ENCODE measurements at places on chromosomes 12 and 14.

GRCh38 chr14:68359837-68360552 is 432.9 kb downstream of the ZFP36L1 start:
- peak; percentile 23 for DNase-seq

DNA sequence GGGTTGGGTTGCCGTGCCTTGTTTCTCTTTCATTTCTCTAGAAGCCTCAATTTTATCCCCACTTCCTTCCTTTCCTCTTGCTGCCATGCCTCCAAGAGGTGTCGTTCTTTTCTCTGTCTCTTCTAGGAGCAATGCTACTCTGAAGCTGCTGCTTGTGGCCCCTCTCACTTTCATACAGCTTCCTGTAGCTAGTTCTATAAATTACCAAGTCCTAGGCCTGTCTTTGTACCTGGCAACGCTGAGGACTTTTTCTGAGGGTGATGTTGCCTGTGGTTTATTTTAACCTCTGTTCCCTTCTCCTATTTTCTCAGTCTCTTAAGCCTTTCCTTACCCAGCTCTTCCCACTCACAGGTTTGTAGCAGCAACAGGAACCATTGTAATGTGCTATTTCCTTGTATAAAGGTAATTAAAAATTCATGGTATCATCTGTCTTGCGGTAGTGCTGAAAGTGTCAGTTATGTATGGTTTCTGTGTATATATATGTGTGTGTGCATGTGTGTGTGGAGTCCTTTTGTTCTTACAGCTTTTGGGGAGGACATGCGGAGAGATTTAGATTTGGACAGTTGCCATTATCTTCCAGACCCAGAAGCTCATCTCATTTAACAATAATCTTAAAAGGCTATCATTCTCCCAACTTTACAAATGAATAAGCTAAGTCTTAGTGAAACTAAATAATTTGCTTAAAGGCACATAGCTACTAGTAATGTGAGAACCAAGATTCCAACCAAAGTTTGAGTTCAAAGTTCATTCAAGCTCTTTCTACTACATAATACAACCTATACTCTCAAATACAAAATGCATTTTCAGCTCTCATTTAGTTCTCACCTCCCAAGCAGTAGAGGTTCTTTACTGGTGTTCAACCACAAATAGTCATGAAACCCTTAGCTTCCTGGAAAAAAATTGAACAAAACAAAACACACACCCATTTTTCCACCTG is 43.8 kb downstream of the DDHD1 start:
- no peak for DNase-seq

- no peak for DNase-seq
These were observed 2.3 kb downstream of the SPATS2 start for GRCh38 chr12:49369411-49370145.

DNA sequence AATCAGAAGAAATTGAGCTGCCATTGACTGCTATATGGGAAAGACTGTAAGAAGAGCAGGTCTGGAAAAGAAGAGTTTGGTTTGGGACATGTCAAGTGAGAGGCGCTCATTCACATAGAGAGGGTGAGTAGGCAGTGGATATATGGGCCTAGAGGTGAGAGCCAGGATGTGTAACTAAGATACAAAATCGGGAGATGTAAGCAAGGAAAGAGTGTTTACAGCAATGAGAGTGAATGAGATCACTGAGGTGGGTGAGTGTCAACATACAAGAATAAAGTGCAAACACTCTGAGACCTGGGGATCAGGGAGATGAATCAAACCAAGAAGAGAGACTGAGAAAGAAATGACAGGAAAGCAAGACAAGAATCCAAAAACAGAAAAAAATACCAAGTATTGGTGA is 58.0 kb upstream of the RTRAF start:
- no peak for DNase-seq

DNA sequence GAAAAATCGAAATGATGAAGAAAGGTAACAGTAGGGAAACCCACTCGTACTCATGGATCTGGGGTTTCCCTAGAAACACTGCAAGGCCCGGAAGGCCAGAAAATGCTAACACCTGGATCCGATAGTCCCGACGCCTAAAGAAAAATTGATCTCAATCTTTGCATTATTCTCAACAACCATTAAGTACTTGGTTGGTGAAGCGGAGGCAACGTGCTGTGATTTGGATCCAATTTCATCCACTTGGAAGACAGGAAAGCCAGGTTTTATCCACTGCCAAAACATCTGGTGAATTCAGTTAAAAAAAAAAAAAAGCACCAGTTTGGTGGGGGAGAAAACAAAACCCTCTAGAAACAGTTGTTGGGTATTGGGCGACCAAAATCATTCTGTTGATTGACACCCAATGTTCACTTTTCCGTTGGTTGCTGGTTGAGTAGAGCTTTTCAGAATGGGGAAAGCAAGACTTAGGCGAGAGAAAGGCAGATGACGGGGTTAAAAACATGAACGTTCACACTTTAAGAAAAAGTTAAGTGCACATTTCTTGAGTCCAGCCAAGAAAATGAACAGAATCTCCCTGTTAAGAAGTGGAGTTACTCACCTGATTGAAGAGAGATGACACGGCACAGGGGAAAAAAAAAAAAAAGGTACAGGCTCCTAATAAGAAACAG is 41.9 kb upstream of the MED13L start:
- no peak for DNase-seq

GRCh38 chr12:74293689-74294131 is 243.9 kb upstream of the ATXN7L3B start:
- no peak for DNase-seq

DNA sequence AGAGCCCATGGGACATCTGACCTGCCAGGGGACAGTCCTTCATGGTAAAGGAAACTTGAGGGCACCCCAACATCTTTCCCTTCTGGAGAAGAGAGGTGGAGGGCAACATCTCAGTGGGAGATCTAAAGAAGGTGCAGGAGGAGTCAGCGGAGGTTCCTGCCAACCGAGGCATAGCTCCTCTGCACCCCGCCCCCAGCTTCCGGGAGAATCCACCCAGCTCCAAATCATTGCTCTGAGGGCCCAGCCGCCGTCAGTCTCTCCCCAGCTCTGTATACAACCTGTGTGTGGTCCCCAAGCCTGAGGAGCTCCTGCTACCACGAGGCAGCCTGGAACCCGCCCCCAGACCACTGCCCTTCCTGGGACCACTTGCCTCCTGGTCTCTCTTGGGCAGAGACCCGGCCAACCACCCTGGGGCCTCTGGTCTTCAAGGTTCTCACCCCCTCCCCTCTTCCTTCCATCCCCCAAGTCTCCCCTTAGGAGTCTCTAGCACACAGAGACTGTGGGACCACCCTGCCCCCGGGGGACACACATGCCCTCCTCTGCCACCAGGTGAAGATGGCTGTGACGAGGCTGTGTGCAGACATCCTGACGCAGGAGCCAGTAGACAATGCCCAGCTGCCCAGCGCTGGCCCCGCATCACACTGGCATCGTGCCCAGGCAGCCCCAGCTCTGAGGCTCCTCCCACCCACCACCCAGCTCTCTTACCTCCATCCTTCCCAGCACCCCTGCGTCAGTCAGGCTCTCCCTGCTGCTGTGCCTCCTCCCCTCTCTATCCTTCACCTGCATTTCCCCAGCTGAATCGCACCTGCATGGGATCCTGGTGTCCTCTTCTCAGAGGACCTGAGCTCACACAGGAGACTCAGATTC is 13.0 kb upstream of the NUDT14 start:
- DNase-seq = no peak

DNA sequence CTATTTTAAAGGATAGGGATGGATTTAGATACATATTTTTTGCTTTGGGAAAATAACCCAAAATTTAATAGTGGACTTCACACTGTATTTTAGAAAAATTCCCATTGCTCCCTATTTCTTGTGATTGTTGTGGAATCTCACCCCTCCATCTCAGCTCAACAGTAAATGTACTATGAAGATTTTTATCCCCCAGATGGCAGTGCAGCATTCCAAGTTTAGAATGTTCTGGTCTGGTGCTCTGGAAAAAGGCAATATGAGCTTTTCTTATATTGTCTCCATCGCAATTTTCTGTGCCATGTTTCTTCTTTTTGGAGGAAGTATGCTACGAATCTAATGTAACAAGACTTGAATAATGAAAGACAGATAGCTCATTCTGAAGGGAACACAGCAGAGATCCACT is 471.7 kb upstream of the SYT1 start:
- peak; percentile 11 for DNase-seq

DNA sequence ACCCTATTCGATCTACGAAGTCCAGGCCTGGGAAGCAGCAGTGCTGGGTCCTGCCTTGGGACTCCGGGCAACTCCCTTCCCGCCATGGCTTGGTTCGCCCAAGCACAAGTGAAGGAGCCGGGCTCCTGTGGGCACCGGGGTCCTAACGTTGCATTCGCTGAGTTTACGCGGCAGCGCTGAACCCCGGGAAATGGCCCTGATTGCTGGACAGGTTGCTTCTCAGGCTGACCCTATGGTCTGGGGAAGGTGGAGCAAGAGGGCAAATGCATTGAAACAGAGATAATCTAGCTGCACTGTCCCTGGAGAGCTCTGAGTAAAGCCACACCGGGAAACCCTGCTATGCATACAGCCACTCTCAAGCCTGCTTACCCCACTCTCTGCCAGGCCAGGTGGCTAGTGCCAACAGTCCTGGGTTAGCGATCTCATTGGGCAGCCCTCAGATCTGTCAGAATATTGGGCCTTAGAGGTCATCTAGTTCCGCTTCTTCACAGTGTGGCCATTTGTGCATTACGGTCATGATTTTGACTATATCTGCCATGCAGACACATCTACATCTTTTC is 11.3 kb downstream of the SYNE3 start:
- no peak for DNase-seq

GRCh38 chr12:57491393-57492280 is 3.8 kb downstream of the MARS1 start:
- no peak for DNase-seq

DNA sequence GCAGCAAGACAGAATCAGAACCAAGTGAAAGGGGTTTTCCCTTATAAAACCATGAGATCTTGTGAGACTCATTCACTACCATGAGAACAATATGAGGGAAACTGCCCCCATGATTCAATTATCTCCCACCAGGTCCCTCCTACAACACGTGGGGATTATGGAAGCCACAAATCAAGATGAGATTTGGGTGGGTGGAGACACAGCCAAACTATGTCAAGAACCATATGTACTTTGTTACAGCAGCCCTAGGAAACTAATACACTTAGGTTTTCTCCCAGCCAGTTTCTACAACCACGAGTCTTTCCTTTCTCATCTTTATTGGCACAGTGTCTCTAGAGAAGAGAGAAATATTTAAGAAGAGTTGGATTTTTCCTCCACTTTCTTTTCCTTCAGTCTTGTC is 72.6 kb downstream of the BTG1 start:
- no peak for DNase-seq

- DNase-seq = no peak
These were observed 156.0 kb downstream of the MED13L start for GRCh38 chr12:116121453-116121871.

DNA sequence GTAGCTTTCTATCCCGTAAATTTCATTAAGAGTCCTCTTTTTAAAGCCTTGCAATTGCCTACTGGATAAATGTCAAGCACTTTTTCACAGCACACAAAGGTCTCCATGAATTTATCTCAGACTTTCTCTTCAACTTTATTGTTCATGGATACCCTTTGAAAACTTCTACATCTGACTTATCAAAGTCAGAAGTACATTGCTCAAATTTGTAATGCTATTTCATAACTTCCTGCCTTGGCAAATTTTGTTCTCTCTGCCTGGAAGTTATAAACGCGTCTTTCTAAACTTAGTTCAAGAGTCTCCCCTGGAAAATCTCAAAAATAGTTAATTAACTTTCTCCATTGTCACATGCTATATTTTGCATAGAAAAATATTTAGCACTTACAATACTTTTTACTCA is 55.9 kb upstream of the RERGL start:
- no peak for DNase-seq

GRCh38 chr12:98439981-98440581 is 75.3 kb upstream of the TMPO start:
- peak; percentile 82 for DNase-seq

GRCh38 chr12:121061831-121062230 is 22.8 kb upstream of the OASL start:
- peak; percentile 16 for DNase-seq

DNA sequence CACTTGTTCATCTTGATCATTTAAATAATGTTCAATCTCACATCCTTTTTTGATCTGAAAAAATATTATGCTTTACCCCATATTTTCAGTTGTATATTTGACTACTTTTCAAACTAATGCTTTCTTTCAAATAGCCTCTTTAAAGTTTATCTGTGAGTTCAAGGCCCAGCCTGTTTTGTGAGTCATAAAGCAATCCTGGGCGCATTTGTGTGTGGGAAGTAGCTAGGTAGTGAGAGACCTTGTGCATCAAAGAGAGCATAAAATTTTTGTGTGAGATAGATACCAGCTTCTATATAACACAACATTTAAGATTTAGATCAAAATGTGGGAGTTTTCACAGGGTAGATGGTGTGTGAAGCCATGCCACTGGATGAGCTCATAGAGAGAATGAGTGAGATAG is 405.6 kb downstream of the NAV3 start:
- DNase-seq = peak; percentile 12

GRCh38 chr14:50578433-50578832 is 18.5 kb downstream of the ATL1 start:
- DNase-seq = no peak

DNA sequence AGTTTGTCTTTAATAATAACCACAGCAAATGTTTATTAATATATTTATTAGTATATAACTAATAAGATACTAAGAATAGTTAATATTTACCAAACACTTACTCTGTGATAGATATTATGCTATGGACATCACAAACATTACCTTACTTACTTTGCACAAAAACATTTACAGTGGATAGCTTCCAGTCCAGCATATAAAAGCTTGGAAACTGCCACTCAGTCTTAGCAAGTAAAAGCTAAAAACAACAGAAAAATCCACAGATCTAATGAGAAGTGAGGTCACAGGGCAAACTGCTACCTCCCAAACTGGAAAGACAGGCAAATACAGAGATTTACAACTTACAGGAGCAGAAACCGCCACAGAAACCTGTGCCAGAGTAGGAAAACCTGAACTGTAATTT is 99.8 kb downstream of the METTL25 start:
- DNase-seq = no peak

GRCh38 chr14:93107453-93107852 is 8.3 kb downstream of the ITPK1 start:
- DNase-seq = no peak

- no peak for DNase-seq
These were observed 15.9 kb upstream of the CLEC4E start for GRCh38 chr12:8556531-8557097.

DNA sequence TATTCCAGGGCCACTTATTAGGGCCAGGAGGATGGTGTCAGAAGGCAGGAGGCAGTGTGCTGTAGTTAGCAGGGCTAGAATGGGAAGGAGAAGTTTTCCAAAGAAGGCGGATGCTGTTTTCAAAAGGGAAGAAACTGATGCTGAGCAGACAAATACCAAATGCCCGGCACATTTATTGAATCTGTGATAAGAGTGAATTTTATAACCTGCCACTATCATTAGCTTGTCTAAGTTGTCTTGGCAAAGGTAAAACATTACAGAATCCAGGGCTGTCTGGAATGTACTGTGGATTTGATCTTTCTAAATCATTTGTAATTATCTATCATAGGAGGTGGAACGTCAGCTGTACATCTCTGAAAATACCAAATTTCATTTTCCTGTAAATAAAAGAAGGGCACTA is 40.8 kb downstream of the NDUFA12 start:
- no peak for DNase-seq

GRCh38 chr12:87344699-87345098 is 684.5 kb downstream of the C12orf50 start:
- no peak for DNase-seq

- no peak for DNase-seq
These were observed 17.3 kb downstream of the TMED8 start for GRCh38 chr14:77359626-77360025.

- DNase-seq = no peak
These were observed 420.3 kb upstream of the PRICKLE1 start for GRCh38 chr12:43009846-43010240.
